Cardiac muscle cell (in vitro differentiated cells and primary cell): ENCODE measurements at places on chromosomes 5 and 9. TPM values are rescaled to one million over a fixed set of nuclear protein-coding genes. Genes with fewer than 3 reads are reported as not detected.

GRCh38 chr5:61620699-61621182, 288.7 kb downstream of the ZSWIM6 start:
- no peak overlapping the region for H3K4me3 ChIP-seq
- peaks cover 6% of the 10 kb centered on the region for H3K27me3 ChIP-seq
- no peaks in the 10 kb centered on the region for H3K4me1 ChIP-seq
- no peaks in the 10 kb centered on the region for H3K36me3 ChIP-seq

Gene RNF44
- 45.5 and 77.6 TPM in 2 replicates for total RNA-seq

Gene CD274
- 0.39 TPM in 1 of 2 replicates, not detected in the other for total RNA-seq

Gene EPB41L4B
- 2.0 and 2.1 TPM in 2 replicates for total RNA-seq

Gene PMPCA
- total RNA-seq, result 73.5 and 74.5 TPM in 2 replicates

Gene OBP2B
- total RNA-seq, result not detected in 2 replicates

Gene CAPSL
- not detected in 2 replicates for total RNA-seq

- no peaks in the 10 kb centered on the region for H3K36me3 ChIP-seq
- no peak overlapping the region for H3K4me3 ChIP-seq
- no peak for DNase-seq
- H3K27me3 ChIP-seq, result no peaks in the 10 kb centered on the region
- H3K4me1 ChIP-seq, result no peaks in the 10 kb centered on the region
These were observed 268.2 kb downstream of the TMEM232 start for GRCh38 chr5:110458313-110458712.

Gene ACOT12
- not detected in 2 replicates for total RNA-seq
